ENCODE measurements at places on chromosomes 7 and 10.

DNA sequence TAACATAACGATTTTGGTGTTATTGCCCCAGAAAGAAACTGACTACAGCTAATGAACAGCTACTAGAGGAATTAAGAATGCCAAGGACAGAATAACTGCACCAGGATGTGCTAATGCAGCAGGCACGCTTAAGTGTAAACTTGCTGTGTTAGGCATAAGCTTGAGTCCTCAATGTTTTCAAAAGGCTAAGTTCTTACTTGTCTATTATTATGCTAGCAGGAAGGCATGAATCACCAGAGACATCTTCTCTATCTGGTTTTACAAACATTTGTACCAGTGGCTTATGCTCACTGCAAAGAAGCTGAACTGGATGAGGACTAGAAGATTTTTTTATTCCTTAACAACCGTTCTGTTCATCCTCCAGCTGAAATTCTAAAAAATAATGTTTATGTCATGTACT lies 1035.3 kb downstream of the NRG3 start:
- DNase-seq, result no peak

GRCh38 chr10:70087616-70088307 lies 35.1 kb downstream of the MACROH2A2 start:
- no peak for DNase-seq

DNA sequence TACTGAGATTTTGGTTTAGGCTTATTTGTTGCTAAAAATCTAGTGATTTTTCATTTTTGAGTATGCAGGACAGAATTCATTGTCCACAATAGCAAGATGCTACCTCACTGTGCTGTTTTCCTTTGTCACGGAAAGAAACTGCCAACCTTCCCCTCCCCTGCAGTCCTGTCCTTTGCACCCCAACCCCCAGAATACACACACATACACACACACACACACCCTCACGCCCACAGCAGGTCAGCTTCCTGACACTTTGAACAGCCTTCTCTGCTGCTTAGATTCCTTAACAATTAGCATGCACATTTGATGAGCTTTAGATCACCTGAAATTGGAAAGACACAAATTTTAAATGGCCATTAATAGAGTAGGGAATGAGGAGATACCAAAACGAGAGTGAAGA lies 32.1 kb downstream of the ARMC3 start:
- no peak for DNase-seq

DNA sequence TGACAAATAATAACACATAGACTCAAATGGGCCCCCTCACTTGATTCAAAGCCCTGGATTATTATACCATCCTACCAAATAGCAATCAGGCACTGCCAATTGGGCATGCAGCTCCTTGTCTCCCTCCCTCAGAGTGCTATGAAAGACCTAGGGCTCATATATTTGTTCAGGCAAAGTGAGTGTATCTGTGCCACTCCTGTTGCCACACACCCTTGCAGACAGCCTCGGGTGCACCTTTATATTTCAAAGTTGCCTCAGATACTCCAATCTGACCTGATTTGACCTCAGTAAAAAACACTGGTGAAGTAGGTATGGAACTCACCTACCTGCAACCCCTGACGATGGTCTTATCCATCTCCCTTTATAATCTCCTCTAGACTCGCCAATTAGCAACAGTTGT lies 3.0 kb upstream of the NAMPT start:
- DNase-seq, result no peak

DNA sequence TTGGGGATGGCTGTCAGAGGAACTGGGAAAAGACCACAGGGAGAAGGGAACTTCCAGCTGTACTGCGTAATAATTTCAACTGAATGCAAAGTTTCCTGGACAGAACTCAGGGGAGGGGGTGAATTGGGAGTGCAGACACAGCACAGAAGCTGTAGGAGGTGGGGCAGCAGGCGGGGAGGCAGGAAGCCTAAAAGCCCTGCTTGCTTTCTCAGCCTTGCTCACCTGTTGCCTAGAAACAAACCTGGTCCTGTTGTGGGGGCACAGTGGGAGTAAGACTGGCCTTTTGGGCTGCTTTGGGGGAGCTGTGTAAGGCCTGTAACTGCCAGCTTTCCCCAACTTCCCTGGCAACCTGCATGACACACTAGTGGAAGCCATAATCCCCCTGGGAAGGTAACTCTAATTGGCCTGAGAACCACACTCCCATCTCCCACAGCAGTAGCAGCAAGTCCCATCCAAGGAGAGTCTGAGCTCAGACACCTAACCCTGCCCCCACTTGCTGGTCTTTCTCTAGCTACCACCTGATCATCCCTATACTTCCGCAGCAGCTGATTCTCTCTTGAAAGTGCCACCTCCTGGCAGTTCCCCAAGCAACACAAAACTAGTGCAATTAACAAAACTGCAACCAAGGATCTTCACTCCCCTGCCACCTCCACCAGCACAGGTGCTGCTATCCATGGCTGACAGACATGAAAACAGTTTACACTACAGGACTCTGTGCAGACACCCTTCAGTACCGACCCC lies 1239.3 kb downstream of the SORCS1 start:
- DNase-seq, result no peak

DNA sequence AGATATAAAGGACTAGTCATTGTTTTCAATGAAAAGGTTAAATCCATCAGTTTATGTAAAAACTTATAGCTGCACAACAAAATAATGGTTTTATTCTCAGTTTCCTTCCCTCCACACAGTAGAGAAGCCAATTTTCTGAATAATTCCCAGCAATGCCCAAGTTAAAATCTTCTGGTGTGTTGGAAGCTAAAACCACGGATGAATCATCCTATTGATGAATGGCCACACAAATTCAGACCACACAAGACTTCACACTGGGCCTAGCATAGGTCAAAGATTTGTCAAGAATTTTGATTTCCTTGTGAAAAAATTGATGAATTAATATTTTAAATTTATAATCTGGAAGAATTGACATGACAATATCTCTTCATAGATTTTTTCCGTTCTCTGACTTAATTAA lies 617.6 kb downstream of the INHBA start:
- no peak for DNase-seq

- DNase-seq, result no peak
Measured at GRCh38 chr10:5583525-5584175, 58.9 kb downstream of the CALML3 start.

DNA sequence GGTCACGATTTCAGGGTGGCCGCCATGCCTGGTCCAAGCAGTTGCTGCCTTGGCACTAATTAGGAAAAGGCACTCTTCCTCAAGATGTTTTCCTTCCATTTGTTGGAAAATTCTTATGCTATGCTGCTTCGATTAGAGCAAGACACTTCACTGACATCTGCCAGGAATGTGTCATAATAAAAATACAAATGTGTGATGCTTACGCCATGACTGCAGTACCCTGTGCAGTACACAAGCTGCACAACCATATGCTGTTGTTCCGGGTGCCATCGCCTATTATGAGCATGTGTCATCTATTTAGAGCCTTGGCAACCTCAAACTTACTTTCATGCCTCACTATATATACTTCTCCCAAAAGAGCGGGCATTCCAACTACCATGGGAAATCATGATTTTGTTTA lies 14.9 kb upstream of the MPP7 start:
- no peak for DNase-seq

Data from central memory CD4-positive, alpha-beta T cell (primary cell).